ENCODE measurements at places on chromosomes 5 and 9.

GRCh38 chr5:23626961-23627360 lies 119.6 kb downstream of the PRDM9 start:
- DNase-seq: no peak

GRCh38 chr5:125117566-125117965 lies 371.1 kb upstream of the ZNF608 start:
- DNase-seq: no peak

DNA sequence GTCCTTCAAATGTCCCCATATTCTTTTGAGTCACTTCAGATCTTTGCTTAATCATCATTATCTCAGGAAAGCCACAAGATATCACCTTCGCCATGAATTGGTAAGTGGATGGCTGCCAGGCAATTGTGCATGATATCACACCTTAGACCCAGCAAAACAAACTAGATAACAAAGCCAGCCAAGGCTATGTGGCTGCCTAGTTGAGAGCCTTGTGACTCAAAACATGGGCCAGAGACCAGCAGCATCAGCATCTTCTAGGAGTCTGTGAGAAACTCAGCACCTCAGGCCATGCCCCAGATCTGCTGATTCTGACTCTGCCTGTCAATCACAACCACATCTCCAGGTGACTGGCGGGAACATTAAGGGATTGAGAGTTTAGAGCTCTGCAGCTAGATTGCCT lies 82.8 kb downstream of the SLIT3 start:
- no peak for DNase-seq

GRCh38 chr5:44099643-44100042 lies 289.6 kb downstream of the FGF10 start:
- DNase-seq: no peak

- no peak for DNase-seq
Observed at GRCh38 chr5:12876541-12877298, 972.5 kb upstream of the CTNND2 start.

- no peak for DNase-seq
Observed at GRCh38 chr9:104776797-104777196, 12.9 kb downstream of the NIPSNAP3B start.

- no peak for DNase-seq
Observed at GRCh38 chr5:31706186-31706585, 67.3 kb downstream of the PDZD2 start.

DNA sequence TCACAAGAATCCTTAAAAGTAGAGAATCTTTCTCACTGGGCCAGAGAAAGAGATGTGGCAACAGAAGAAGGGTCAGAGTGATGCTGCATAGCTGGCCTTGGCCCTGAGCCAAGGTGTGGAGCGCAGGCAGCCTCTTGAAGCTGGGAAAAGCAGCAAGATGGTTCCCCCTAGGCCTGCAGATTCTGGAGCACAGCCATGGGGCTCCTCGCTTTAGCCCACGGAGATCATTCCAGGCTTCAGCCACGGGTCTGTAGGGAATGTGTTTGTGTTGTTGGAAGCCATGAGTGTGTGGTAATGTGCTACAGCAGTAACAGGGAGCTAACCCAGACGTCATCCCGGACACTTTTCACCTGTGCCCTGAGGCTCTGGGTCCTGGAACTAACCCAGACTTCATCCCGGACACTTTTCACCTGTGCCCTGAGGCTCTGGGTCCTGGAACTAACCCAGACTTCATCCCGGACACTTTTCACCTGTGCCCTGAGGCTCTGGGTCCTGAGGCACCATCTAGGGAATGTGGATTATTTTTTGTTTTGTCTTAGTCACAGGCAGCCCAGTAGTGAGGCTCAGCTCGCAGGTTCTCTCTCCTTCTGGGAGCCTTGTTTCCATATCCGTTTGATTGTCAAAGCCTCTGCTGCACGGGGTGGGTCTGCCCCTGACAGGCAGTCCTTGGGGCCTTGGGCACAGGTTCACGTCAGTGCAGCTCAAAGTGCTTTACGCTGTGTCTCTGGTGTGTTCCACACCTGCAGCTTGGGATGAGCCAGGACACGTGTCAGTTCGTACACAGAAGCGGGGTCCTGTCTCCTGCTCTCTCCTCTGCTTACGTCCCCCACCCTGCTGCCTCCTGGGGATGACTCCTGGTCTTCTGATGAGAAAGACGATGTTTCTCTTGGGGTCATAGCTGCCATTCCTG lies 56.3 kb upstream of the EXOC3 start:
- DNase-seq: no peak
